ENCODE measurements at places on chromosomes 7 and 10.

- DNase-seq: no peak
These were observed 18.6 kb downstream of the AGMO start for GRCh38 chr7:15543256-15543655.

- no peak for DNase-seq
These were observed 99.5 kb downstream of the CYTH3 start for GRCh38 chr7:6172910-6173295.

DNA sequence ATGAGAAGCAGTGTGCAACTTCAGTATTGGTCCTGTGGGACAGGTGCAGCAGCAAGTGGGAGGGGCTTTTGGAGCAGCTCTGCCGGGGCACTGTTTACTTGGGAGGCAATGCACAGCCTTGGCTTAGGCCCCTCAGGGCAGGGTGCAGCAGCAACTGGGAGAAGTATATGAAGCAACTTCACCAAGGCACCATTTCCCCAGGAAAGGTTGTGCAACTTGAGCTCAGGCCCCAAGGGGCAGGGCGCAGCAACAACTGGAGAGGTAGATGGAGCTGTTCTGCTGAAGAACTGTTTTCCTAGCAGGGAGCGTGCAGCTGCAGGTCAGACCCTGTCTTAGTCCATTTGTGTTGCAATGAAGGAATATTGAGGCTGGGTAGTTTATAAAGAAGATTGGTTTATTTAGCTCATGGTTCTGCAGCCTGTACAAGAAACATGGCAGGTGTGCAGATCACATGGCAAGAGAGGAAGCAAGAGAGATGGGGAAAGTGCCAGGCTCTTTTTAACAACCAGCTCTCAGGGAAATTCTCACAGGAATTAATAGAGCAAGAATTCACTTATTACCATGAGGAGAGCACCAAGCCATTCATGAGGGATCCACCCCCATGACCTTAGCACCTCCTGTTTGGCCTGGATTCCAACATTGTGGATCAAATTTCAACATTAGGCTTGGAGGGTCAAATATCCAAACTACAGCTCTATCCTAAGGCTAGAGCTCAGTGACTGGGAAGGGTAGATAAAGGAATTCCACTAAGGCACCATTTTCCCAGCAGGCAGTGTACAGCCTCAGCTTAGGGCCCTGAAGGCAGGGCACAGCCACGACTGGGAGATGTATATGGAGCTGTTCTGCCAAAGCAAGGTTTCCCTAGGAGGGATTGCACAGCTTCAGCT is 10.9 kb downstream of the GPR141 start:
- no peak for DNase-seq

DNA sequence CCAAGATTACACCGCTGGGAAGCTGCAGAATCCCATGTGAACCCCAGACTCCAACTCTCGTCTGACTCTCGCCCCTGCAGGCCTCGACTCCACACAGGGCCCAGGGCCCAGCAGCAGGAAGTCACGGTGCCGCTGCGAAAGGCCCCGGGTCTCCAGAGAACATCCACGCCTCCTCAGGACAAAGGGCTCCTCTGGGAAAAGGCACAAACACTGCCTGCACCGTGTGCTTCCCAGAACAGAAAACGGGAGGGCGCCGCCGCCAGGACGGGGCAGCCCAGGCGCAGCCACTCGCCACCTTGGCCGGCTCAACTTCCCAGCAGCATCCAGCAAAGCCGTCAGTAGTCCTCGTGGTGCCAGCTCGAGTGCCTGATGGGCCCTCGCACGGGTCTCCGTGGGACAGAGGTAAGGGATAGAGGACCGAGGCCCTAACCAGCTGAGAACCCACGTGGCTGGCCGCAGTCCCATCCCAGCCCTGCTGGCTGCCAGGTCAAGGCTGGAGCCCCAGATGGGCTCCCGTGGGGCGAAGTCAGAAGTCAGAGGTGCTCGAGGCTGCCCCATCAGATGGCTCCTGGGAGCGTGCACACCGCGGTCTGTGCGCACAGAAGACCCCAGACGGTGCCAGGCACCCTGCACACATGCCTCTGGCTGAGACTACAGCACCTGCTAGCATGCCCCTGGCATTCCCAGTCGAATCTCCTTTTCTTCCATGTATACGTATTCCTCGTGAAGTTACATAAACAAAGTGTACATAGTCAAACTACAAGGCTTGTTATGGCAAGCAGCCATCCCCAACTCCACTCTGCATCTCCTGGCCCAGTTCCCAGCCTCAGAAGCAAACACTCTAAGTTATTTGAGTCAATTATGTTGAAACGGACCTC is 60.2 kb downstream of the MAD1L1 start:
- peak; percentile 96 for DNase-seq

DNA sequence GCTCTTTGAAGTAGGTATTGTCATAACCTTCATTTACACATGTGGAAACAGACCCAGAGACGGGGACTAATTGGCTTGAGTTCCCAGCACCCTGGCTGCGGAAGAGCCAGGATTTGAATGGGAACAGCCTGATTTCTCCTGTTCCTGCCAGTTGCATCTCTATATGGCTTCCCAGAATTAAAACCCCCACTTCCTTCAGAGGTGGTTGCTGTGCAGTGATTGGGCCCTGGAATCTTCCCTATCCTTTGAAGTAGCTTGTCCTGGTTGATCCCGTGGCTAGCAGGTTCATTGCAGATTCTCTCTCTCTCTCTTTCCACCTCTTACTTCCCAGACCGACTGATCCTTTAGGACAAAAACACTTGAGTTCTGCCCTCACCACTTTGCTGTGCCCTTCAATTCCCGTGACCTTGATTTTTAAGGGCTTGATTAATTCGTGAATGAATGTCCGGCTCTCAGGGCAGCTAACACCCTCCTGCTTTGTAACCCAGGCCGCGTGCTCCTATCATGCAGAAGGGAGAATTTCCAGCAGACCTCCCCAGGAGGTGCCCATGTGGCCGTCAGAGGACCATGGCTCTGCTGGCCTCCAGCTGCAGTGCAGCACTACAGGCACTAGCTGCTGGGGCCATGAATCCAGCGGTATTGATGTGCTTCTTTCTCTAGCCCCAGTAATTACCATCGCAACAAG is 120.6 kb upstream of the AGK start:
- no peak for DNase-seq

- peak; percentile 14 for DNase-seq
These were observed 1040.2 kb upstream of the SORCS1 start for GRCh38 chr10:108204528-108205305.

- no peak for DNase-seq
These were observed 21.5 kb downstream of the CLDN12 start for GRCh38 chr7:90424720-90425119.

DNA sequence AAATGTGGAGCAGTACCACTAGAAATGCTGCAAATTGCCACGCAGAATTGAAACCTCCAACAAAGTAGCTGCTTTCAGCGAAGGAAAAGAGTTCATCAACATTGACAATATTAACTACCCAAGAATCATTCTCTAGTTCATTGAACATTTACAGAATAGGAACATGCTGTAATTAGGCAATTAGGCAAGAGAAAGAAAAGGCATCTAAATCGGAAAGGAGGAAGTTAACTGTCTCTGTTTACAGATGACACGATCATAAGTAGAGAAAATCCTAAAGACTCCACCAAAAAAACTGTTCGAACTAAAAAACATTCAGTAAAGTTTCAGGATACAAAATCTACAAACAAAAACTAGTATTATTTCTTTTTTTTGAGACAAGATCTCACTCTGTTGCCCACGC is 8.9 kb upstream of the PKD1L1 start:
- DNase-seq: no peak

DNA sequence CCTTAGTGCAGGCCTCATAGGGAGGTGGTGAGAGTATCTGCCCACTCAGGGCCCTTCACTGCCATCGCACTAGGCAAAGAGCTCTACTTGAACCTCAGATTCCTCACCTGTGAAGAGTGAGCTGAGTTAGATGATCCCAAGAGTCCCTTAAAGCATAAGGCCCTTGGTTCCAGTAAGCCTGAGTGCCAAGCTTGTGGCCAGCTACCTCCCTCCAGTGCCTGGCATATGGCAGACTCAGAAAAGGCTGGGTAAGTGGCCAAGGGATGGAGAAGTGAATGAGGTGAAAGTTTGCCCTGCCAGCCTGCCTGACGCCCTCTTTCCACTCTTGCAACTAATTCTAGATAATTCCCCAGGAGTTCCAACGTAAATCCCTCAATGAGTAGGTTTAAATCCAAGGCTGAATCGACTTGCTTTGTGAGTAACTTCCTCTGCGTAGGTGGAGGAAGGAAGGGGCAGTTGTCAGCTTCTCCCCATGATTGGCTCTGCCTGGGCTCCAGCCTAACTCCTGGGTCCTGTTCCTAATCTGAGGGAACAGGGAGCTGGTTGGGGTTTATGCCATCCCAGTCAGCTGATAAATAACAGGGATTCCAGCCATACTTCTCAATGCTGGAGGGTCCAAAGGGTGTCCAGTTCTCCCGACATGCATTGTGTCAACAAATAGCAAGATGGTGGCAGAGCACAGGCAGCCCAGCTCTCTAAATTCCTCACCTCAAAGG is 14.2 kb downstream of the DUSP5 start:
- no peak for DNase-seq

- no peak for DNase-seq
These were observed 45.4 kb upstream of the NAMPT start for GRCh38 chr7:106329971-106330733.

DNA sequence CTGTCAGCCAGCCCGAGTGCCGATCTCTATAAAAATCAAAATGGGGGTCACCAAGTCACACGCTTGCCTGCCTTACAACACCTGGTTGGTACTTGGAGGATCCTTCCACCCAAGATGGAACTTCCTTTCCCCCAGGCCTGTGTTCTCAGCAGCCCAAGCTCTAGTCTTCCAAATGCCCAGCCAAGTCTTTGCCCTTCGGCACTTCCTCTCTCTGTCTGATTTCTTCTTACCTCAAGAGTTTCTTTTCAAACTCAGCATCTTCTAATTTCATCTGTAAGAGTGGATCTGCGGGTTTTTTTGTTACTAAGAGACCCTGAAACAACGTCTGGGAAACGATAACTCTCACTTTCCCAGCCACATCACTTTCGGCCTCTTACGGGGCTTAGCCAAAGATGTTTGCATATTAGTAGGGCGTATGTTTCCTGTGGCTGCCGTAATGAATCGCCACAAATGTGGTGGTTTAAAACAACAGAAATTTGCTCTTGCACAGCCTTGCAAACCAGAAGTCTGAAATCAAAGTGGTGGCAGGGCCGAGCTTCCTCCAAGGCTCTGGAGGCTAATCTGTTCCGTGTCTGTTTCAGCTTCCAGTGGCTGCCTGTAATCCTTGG is 219.9 kb downstream of the TCF7L2 start:
- no peak for DNase-seq

- DNase-seq: no peak
These were observed 64.2 kb downstream of the PARP12 start for GRCh38 chr7:139998572-139998971.

GRCh38 chr7:68276725-68277124 is 1280.1 kb downstream of the TYW1 start:
- no peak for DNase-seq

- no peak for DNase-seq
These were observed 146.8 kb downstream of the HIBADH start for GRCh38 chr7:27515933-27516332.

- peak; percentile 92 for DNase-seq
These were observed at the start of gene ZNF786 for GRCh38 chr7:149090397-149091195. Gene ZNF786, minus strand, starts transcription at chr7:149090718. Its CDS starts 78 bp downstream, at chr7:149090640.

GRCh38 chr10:98119891-98120290 is 14.6 kb upstream of the R3HCC1L start:
- DNase-seq: no peak

DNA sequence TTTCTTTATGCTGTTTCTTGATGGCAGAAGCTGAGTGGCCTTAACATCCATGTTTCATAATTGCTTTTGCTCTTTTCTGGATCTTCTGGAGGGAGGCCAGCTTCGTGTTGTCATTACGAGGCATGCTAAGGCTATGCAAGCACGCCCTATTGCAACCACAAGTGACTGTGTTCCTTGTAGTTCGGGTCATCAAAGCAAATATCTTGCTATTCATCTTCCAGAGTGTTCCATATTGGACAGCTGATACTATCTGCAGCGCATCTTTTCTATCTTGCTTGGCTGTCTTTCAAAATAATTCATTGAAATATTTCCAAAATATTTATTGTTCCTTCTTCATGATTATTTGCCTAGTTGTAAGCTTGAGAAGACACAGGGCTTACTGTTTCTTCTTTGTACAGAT is 5.0 kb downstream of the EPHB6 start:
- no peak for DNase-seq

- DNase-seq: no peak
These were observed 95.7 kb downstream of the PKD1L1 start for GRCh38 chr7:47852330-47853245.

GRCh38 chr10:73900064-73900463 is 10.9 kb upstream of the PLAU start:
- no peak for DNase-seq

GRCh38 chr7:132882714-132883428 is 199.0 kb downstream of the CHCHD3 start:
- no peak for DNase-seq

DNA sequence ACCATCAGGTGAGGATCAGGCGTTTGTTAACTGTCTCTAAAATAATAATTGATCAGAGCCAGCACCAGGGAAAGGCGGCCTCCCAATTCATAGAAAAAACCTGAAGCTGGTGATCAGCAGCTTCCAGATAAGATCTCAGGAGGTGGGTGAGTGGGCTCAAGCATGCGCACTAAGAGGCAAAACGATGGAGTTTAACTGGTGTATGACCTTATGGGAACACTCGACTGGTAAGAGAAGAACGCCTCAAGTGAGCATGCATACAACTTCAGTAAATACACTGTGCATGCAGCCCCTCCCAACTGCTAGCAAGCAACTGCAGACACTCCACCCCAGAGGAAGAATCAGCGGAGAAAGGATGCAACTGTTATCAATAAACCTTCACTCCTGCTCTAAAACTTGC is 18.1 kb downstream of the RAPGEF5 start:
- DNase-seq: no peak

GRCh38 chr7:110522061-110522760 is 568.7 kb upstream of the LRRN3 start:
- DNase-seq: peak; percentile 44

- no peak for DNase-seq
These were observed 178.2 kb upstream of the RHEB start for GRCh38 chr7:151697942-151698341.

- no peak for DNase-seq
These were observed 9.4 kb downstream of the GATA3 start for GRCh38 chr10:8063935-8064334.

DNA sequence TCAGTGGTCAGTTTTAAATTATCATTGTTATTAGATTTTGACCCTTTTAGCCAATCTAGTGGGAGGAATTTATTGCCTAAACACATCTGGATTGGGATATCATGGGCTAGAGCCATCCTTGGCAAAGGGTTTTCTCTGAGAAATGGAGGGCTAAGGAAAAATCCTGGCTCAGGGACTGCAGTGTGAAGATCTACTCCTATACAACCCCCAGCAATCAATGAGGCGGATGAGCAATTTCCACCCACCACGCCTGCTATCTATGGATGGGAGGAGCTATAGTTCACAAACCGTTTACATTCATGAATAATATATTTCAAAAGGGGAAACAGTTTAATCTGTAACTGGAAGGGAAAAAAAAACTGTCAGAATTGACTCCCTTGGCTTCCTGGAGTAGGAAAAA is 2.7 kb downstream of the CAV1 start:
- DNase-seq: no peak

All from NCI-H1105 treated with DMSO at 0.1 percent for 48 hours (cell line).